ENCODE measurements at places on chromosomes 6 and 20.

DNA sequence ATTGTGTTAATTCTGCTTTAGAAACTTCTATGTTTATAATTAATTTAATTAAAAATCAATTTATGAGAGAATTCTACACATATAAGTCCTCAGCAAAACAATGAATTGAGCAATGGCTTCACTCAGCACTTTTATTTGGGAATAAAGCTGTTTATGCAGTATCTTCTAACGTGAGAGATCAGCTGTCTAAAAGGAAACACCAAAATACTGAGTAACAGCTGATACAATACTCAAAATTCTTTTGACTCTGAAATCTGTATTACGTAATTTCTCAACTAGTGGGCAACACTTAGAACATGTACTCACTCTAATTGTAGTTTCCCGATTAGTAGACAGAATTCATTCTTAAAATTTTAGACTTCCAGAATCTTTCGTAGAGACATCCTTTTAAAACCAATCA is 49.8 kb downstream of the MAP3K7 start:
- DNase-seq: no peak

GRCh38 chr20:53941680-53942471 is 128.5 kb downstream of the BCAS1 start:
- peak; percentile 63 for DNase-seq

GRCh38 chr6:131024565-131024964 is 38.5 kb downstream of the EPB41L2 start:
- DNase-seq: no peak

DNA sequence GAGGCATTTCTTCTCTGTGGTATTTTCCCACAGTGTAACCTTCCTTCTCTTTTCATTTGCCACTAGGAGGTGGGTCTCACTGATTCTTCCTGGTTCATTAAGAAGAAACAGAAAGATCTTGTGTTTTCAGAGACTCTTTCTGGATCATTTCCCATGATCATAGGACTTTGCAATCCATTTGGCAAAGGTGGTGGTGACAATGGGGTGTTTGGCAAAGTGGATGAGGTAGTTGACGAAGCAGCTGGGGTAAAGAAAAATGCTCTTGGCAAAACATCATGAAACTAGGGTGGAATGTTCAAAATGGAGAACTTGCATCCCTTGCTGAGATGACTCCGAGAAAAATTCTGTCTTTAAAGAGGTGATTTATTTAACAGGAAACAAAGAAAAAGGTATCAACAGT is 50.6 kb downstream of the TRAF3IP2 start:
- DNase-seq: no peak

- DNase-seq: no peak
These were observed 797 bp downstream of the PBX2 start for GRCh38 chr6:32189069-32189741.

- DNase-seq: no peak
These were observed 368.5 kb upstream of the EPHA7 start for GRCh38 chr6:93787841-93788240.

GRCh38 chr20:25239387-25240370 is 8.2 kb upstream of the PYGB start:
- DNase-seq: no peak

- no peak for DNase-seq
These were observed 373.4 kb upstream of the SYNCRIP start for GRCh38 chr6:86016077-86016476.

DNA sequence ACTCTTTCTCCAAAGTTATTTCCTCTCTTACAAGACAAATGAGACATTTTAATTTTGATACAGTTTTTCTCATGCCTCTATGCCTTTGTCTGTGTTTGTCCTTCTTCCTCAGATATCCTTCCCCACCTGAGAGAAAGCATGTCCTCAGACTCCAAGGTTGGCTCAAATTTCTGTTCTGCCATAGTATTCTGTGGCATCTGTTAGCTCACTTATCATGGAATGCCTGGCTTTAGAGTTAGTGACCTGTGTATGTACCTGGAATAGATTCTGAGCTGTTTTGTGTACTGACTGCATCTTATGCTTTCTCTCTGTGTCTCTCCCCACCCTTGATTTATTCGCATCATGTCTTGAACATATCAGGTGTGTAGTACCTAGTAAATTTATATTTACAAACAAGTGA is 90.0 kb downstream of the CENPW start:
- DNase-seq: no peak

DNA sequence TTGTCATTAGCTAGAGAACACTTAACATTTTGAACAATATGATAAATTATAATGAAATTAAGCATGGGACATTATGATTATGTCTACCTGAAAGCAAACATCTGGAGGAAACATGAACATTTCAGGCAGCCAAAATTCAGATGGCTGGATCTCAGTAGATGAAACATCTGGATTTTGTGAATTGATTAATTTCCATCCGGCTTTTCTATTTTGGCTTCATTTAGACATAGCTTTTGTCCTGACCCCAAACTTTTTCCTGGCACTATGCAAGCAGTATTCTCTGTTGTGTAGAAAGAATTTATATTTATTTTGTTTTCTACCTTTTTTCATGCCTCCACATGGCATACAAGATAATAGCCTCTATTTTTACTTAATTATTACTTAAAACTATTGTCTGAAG is 186.3 kb downstream of the OGFRL1 start:
- no peak for DNase-seq

DNA sequence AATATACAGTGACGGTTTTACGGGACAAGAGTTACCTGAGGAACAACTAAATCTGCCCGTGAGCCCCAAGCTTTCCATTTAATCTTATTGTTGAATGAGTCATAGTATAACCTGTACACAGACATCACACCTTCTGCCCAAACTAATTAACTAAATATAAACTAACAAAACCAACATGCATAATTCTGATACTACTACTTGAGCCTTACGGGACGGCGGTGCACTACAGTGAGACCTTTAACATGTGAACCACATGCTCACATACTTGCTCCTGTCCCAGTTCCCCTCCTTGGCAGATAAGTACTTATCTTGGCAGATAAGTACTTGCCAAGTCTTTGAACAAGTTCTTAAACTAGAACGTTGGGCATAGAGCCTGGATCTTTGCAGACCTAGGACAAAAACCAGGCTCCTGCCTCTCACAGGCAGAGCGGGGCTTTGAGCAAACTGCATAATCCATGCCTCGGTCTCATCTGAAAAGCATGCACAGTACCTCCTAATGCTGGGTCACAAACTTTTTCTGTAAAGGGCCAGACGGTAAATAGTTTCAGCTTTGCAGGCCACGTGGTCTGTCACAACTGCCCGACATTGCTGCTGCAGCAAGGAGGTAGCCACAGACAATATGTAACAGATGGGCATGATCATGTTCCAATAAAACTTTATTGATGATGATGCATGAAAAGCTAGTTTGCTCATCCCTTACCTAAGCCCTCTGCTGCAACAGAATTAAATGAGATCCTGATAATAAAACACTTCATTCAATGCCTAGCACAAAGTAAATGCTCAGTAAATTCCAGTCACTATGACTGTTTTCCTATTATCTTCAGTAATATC is 23.0 kb downstream of the ZNF217 start:
- DNase-seq: no peak

GRCh38 chr6:169864148-169865020 is 113.0 kb downstream of the ERMARD start:
- no peak for DNase-seq

- DNase-seq: no peak
These were observed 22.8 kb downstream of the FYN start for GRCh38 chr6:111850295-111850937.

DNA sequence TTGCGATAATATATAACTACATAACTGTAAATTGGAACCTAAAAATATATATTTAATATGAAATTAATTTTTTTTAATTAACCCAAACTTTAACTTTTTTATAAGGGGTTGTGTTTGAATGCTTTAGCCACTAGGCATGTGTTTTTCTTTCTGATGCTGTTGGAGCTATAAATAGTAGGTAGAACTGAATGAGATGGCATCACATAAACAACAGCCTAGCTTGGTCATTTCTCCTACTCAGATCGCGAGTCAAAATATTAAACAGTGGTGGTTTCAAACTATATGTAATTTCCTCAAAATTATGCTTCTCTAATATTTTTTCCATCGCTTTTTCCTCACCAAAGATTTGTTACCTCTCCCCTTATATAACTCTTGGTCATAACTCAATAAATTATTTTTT is 243.2 kb downstream of the ARID1B start:
- DNase-seq: no peak

DNA sequence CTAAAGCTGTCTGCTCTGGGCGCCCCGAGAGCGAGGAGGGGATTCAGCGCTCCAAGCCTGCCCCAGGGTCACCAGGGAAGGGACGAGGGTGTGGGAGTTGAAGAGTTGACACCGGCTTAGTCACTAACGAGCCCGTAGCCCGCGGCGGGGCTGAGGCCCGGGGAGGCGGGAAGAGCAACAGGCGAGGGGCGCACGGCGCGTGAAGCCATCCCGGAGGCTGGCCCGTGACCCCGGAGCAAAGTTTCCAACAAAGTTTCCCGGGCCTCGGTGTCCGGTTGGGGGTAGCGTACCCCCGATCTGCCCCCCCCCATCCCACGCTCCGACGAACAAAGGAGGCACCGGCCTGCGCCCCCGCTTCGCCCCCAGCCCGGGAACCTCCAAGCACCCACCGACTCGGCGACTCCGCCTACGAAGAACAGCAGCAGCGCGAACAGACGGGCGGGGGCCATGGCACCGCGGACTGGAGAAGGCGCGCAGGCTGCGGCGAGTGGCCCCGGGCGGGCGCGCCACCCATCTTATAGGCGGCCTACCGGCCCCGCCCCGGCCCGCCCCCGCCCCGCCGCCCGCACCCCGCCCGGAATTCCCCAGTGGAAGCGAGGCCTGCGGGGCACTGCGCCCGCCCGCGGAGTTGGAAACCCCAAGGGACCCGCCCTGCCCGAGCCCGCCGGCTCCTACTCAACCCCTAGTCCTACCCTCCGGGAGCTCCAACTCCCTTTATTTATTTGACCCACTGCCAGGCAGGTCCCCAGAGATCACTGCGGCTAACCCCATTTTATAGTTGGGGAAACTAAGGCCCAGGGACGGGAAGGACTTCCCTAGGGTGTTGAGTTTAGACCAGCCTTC is at the start of gene SDC4:
Gene SDC4 (minus strand): TSS at position 489 of the 843 bp plus-strand sequence. CDS start 40 bp downstream, at position 449.
- DNase-seq: no peak

GRCh38 chr6:108116546-108117426 is 42.2 kb upstream of the OSTM1 start:
- no peak for DNase-seq

DNA sequence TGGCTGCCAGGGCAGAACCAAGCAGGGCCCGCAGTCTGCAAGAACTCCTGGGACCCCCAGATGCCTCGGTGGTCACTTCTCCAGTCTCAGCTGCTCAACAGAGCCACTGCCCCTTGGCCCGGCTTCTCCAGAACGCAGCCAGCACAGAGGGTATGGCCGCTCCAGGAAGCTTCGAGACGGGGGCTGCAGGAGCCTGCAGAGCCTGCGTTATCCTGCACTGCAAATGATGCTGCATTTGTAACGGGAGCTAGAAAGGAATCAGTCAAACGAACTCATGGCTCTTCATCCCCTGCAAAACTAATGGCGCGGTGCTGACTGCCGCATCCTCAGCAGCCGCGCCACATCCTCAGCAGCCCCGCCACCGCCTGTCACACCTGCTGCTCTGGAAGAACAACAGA is 254.9 kb downstream of the TAF4 start:
- DNase-seq: no peak

DNA sequence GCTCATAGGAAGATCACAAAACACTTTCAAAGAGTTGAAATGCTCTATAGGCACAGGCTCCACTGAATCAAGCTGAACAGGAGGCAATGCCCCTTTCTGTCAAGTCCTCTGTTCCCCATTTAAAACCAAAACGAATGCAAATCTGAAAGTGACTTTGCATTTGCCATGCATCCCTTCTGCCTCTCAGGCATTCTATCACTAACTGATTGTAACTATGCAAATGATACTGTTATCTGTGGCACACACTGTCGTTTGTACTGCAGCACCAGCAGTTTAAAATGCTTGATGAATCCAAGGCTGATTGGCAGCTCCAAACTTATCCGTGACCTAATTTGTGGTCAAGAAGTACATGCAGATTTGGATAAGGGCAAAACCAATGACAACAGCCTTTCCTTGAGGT is 1067.5 kb upstream of the MAP3K7 start:
- DNase-seq: no peak

DNA sequence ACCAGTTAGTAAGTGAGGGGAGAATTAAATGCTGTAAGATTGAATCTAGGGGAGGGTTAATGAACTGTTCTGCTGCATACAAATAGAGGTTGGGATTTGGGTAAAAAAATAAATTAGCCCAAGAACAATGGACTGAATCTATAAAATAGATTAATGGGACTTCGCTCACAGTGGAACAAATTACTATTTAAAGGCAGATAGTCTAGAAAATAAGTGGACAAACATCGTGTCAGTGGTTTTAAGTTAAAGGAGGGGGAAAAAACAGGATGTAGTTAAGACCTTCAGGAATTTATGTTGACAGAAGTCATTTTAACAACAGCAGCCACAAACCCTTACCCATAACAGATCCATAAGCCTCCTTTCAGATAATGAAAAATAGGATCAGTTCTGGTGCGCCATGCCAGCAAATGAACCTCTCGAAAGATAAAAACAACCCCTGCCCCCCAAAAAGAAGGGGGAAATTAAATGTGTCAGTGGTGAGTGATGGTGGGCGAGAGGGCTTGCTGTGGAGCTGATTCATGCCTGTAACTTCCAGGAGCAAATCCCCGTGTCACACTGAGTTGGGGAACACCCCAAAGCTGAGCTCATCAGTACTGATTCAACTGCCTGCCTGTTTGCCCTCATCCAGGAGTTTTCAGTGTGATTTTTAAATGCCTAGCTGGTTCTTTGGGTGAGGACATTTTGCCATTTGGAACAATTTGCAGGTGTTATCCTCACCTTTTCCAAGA is 86.8 kb downstream of the PPP1R14C start:
- no peak for DNase-seq

DNA sequence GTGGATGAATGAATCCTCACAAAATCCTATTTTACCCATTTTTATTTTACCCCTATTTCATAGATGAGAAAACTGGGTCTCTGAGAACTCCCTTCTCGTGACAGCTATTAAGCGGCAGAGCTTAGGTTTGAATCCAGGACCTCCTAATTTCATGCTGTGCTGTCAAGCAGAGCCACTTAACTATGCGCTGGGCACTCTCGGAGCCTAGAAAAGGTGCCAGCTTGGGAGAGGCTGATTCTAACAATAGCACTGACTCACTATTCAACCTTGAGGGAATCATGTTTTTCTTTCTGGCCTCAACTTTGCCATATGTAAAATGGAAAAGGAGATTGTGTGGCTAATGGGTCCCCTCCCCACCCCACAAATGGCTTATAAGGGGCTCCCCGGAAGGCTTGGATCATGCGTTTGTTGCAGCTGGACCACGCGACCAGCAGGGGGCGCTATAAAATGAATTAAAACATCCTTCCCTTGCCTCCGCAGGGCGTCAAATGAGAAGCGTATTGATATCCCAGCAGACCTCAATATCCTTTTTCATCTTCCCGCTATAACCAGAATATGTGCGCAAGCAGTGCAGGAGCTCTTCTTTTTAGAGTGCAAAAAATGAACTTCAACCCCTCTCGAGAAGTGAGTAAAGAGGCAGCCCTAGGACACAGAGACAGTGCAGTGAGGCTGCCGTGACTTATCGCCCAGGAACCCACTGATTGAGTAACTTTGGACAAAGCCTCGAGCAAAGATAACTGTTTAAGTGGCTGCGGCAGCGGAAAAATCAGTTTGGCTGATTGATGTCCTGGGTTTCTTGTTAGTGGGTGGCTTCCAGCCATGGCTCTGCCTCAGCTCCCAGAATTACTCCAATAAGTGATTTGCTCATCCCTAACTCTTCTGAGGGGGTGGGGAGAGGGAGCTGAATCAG is 12.8 kb upstream of the PDYN start:
- no peak for DNase-seq

GRCh38 chr6:140276133-140276532 is 901.7 kb upstream of the CITED2 start:
- DNase-seq: no peak

Measured in GM12878 (cell line).